Pulmonary artery endothelial cell (primary cell): ENCODE measurements at places on chromosomes 13 and 19. TPM values are rescaled to one million over a fixed set of nuclear protein-coding genes. Genes with fewer than 3 reads are reported as not detected.

The TEX26 gene
- not detected in 2 replicates for total RNA-seq

The GPR12 gene
- total RNA-seq, result not detected in 2 replicates

DNA sequence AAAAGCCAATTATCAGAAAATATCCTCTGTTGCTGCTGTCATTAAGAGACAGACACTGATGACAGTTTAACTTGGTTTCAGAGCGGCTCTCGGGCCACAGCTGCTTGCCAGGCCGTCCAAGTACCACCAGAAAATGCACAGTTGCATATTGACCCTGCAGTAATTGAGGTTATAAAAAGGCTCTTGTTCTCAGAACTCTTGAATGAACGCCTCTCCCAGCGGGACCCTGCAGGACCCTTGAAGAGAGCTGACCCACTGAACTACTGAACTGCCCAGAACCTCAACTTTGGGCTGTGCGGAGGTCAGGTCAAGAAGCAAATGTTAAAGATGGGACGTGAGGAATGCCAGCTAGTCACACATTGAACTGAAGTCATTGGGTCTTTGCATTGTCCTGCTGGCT is 1559.0 kb upstream of the SLC10A2 start:
- DNase-seq, result no peak

DNA sequence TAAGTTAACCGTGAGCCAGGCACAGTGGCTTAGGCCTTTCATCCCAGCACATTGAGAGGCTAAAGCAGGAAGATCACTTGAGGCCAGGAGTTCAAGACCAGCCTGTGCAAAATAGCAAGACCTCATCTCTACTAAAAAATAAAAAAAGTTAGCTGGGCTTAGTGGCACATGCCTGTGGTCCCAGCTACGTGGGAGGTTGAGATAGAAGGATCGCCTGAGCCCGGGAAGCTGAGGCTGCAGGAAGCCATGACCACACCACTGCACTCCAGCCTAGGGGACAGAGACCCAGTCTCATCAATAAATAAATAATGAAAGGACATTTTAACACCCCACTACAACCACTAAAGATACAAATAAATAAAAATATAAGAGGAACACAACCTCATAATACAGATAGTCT is 21.6 kb downstream of the LSM14A start:
- no peak for DNase-seq

DNA sequence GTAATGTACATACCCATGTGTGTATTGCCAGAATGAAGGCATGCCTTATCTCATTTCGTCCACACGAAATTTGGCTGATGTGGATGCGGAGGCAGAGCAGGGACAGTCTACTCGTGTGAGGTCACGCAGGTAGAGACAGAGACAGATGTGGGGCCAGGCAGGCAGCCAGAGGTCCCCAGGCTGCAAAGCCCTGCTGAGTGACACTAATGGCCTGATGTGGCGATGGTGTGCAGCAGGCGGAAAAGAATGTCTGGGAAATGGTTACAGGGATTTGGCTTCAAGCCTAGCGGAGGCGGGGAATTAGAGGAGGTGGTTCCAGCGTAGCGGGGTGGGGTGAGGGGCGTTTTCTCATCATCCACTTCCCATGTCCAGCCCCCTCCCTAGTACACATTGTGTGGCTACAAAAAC is 4.2 kb upstream of the IZUMO2 start:
- no peak for DNase-seq

DNA sequence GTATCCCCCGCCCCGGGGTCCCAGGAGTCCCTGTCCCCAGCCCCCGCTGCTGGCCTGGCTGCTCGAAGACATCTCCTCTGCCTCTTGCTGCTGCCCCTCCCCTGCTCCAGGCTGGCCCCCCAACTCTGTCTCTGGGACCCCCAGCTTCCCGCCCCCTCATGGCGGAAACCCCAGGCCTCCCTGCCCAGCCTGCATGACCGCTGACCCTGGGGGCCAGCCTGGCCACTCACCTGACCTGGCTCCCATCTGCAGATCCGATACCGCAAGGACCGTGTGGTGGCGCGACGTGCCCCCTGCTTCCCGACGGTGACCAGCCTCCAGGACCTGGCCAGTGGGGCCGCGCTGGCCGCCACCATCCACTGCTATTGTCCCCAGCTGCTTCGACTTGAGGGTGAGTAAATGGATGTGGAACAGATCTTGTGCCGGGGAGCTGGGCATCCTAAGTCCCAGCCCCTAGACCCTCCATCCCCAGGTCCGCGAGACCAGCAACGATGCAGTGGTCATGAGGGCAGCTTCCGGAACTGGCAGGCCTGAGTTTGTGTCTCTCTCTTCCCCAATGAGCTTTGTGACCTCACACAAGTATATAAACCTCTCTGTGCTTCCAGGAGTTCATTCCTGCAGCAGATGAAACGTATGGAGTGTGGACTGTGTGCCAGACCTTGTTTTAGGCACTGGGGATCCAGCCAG is 12.4 kb downstream of the CAMSAP3 start:
- DNase-seq, result no peak

- DNase-seq, result no peak
These were observed 14.1 kb downstream of the CYTH2 start for GRCh38 chr19:48483301-48483700.

GRCh38 chr13:95643571-95643935 is 953 bp downstream of the DZIP1 start:
- no peak for DNase-seq

The TNPO2 gene
- 23.9 and 31.4 TPM in 2 replicates for total RNA-seq

GRCh38 chr13:46183018-46183946 is 1.3 kb upstream of the LCP1 start:
- DNase-seq, result no peak

The AP1M2 gene
- not detected in 2 replicates for total RNA-seq

The ZNF549 gene
- total RNA-seq, result 4.2 and 5.6 TPM in 2 replicates

GRCh38 chr13:52899206-52899605 is 50.8 kb upstream of the PCDH8 start:
- DNase-seq, result no peak

DNA sequence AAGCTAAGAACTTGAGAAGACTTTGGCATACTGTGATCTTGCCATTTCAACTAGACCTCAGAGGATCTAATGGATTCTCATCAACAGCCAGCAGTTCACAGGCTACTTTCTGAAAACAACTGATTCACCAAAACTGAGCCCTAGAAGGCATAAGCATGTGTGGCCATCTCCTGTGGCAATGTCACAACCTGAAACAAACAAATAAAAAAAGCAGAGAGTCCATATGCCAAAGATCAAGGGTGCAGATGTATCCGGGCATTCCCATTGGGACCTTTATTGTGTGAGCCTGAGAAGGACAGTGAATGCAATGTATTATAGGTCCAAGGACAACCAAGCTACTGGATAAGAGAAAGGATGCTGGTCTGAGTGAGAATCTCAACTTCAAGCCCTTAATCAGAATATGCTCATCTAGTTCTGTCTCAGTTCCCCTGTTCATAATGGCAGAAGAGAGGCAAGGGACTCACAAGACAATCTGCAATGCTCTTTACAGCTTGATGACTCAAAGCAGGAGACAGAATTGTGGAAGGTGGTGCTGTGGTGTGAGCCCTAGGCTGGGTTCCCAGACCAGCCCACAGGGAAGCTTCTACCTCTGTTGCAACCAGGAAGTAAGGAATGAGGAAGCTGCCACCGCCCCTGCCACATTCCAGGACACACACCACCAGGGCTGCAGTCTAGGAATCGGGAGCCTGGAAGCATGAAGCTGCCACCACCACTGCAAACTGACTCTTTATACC is 133.7 kb downstream of the RAP2A start:
- DNase-seq, result no peak

GRCh38 chr13:51034906-51035305 is 76.2 kb downstream of the C13orf42 start:
- no peak for DNase-seq

DNA sequence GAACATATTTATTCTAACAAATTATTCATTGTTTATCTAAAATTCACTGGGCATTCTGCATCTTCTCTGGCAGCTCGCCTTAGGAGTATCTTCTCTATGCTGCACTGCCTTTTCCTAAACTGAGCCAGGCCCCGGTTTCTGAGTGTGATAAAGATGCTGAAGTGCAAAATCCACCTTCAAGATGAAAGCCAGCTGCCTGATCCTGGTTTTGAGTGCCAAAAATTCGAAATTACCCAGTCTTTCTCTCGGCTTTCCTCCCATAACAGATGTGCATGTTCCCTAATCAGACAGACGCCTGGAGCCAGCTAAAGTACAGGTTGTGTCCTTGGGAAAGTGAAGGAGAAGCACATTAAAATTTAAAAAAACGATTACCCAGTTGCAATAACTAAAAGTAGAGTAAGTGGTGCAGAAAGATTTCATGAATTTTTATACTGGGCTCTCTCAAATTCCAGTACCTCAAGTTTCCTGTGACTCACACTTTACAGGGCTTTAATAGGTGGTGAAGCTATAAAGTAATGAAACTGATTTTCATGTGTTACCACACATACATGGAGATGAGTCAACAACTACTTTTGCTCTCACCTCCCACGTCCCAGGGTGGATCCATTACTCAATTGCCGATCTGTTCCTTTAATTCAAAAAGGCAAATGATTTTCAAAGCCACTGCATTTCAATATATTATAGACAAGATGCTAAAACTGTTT is 65.0 kb upstream of the GTF2F2 start:
- DNase-seq, result no peak

The ZNF302 gene
- 10.2 and 15.1 TPM in 2 replicates for total RNA-seq

The KLHL26 gene
- total RNA-seq, result 4.7 and 6.2 TPM in 2 replicates

DNA sequence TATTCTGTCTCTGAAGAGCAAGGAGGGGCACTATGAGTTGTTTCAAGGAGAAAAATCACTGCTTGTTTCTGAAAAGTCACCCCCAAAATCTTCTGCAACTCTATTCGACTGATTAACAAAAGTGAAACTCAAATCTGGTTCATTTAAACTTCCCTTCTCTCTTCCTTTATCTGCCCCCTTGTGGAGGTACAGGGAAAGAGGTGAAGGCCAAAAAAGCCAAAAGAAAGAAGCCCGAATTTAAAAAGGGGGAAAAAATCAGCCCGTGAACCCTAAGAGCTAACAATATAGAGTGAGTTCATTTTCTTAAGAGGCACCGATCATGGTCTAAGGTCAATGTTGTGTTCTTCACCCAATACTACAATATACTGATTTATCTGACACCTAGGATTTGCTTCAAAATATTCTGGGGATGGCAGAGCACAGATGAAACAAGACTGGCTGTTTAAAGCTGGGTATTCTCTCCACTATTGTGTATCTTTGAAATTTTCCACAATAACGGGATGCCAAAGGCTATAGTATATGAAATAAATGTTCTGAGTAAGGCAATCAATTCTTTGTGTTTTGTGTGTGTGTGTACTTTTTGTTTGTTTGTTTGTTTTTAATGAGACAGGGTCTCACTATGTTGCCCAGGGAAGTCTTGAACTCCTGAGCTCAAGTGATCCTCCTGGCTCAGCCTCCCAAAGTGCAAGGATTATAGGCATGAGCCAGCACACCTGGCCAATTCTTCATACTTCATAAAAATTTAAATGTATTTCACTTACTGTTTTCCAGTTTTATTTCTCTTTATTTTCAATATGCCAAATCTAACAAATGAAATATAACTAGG is 55.0 kb upstream of the EEF1AKMT1 start:
- peak; percentile 22 for DNase-seq

DNA sequence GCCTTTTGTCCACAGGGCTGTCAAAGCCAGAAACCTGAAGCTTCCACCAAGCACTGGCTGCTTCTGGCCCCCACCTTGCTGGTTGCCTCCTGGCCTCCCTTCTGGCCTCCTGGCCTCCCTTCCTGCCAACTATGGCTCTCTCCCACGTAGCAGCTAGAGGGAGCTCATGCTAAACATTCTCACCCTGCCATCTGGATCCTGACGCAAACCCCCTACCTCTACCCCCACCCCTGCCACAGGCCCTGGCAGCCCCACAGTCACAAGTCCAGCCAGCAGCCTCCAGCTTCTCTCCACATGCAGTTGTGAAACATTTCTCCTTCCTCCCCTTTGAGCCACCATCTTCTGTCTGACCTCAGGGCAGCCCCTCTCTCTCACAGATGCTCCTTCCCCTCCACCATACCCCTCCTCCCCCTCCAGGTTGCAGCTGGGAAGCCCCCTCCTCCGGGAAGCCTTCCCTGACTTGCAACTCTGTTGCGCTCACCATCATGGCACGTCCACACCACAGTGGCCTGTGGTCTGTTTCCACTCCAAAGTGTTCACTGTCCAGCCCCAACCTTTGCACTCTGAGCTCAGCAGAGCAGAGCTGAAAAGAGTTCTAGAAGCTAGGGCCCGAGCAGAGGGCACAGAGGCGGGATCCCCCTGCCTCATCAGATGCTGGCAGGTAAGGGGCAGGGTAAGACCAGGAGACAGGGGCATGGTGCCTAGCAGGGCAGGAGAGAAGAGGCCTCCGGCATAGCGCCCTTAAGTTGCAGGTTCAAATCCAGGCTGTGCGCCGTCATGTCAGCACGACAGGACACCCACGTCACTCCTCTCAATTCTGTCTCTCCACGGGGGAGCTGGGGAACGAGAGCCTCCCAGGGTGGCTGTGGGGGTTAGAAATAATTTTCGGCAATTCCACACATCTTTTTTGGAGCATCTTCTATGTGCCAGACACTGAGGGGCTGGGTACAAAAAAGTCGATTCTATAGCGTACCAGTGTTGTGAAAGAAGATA is 7.3 kb downstream of the ADGRL1 start:
- DNase-seq, result no peak

The ZNF507 gene
- 12.9 and 16.6 TPM in 2 replicates for total RNA-seq

The IGLON5 gene
- not detected in 2 replicates for total RNA-seq

DNA sequence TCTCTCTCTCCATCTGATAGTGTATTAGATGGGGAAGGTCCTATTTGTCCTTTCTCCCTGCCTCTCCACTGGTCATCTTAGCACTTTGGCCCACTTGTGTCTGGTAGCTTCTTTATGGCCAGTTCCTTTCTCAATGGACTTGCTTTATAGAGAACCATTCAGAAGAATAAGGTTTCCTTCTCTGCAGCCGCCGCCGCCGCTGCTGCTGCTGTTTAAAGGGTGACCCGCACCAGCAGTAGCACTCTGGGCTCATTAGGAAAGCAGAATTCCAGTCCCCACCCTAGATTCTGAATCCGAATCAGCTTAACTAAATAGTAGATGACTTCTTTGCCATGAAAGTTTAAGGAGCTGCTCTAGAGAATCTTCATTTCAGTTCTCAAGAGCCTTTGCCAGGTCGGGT is 490.2 kb downstream of the FOXO1 start:
- DNase-seq, result no peak

GRCh38 chr13:66859078-66859477 is 371.1 kb downstream of the PCDH9 start:
- DNase-seq, result no peak

DNA sequence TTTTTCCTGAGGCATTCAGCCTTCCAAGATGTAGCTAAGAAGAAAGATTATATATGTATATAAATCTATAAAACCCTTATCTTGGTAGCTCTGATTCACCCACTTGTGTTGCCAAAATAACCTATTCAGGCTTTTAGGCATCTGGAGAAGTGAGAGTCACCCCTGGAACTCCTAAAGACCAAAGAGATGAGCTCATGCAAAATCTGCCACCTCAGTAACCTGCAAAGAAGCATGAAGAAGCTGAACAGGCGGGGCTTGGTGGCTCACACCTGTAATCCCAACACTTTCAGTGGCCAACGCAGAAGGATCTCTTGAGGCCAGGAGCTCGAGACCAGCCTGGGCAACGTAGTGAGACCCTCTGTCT is 393.7 kb downstream of the FOXO1 start:
- no peak for DNase-seq

The NLRP7 gene
- total RNA-seq, result not detected in 2 replicates

GRCh38 chr13:39952249-39953233 is 297.1 kb downstream of the COG6 start:
- peak; percentile 98 for DNase-seq
